ENCODE measurements at places on chromosomes 5 and 9.

- DNase-seq: no peak
Observed at GRCh38 chr9:70994582-70994981, 126.8 kb downstream of the TRPM3 start.

GRCh38 chr5:140249536-140249935, 53.4 kb downstream of the PFDN1 start:
- no peak for DNase-seq

- no peak for DNase-seq
Observed at GRCh38 chr5:154368041-154368800, 77.6 kb upstream of the SAP30L start.

GRCh38 chr9:122347348-122348287, 23.2 kb upstream of the PTGS1 start:
- DNase-seq: no peak

- DNase-seq: no peak
Observed at GRCh38 chr9:37961351-37961750, 57.4 kb upstream of the SLC25A51 start.

- DNase-seq: no peak
Observed at GRCh38 chr5:132438917-132439316, 51.7 kb downstream of the IRF1 start.

- DNase-seq: no peak
Observed at GRCh38 chr9:5871785-5872184, 18.9 kb upstream of the MLANA start.

DNA sequence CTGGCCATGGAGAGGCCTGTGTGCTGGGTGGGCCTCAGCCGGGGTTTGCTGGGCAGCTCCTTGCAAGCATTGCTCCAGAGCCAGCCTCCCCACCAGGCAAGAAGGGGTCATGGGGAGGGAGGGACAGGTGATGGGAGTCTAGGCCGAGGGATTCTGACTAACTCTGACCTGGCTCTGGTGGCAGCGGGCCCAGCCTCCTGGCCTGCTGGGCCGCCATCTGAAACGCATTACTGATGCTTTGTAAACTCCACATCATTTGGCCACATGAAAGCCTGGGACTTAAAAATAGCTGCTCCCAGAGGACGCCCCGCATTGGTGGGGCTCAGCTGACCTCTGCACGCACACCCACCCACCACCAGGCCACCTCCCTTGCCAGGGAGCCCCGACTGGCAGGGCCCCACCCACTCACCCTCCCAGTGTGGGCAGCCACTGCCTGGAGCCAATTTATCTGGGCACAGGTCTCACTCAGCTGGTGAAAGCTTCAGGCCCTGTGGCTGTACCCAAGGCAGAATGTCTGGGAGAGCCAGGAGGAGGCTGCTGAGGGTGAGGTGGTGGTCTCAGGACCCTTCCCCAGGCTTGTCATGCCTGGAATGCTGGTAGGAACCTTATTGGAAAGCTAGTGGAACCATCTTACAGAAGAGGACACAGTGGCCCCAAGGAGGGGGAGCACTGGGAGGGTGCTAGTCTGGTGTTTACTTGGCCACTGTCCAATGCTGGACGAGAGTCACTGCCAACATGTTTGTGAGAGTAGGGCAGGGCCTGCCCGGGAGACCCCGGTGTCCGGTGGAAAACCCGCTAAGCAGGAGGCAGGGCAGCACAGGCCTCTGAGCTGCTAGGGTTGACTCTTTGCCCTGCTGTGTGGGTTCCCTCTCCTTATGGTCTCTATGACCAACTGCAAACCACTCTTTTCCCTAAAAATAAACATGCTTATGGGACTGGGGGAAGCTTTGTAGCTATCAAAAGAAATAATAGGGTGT, 10.8 kb downstream of the TCF7 start:
- no peak for DNase-seq

DNA sequence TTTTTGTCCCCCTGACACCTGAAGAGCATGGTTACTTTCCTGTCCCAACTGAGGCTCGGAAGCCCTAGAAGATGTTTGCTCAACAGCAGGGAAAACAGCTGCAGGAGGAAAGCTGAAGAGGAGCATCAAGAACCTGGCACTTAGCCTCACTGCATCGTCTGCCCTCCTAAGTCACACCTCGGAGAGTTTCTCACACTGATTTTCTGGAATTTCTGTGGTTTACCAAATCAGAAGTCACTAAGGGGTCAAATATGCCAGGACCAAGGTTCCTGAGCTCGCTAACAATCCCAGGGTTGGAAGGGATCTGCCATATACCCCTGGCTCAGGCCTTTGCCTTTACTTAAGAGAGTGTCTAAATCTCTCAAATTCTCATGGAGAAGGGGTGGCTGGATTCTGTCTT, 5.3 kb downstream of the IL12B start:
- no peak for DNase-seq

- DNase-seq: no peak
Observed at GRCh38 chr5:74103131-74104023, 477.4 kb downstream of the ARHGEF28 start.

GRCh38 chr5:12343558-12343957, 439.3 kb upstream of the CTNND2 start:
- no peak for DNase-seq

DNA sequence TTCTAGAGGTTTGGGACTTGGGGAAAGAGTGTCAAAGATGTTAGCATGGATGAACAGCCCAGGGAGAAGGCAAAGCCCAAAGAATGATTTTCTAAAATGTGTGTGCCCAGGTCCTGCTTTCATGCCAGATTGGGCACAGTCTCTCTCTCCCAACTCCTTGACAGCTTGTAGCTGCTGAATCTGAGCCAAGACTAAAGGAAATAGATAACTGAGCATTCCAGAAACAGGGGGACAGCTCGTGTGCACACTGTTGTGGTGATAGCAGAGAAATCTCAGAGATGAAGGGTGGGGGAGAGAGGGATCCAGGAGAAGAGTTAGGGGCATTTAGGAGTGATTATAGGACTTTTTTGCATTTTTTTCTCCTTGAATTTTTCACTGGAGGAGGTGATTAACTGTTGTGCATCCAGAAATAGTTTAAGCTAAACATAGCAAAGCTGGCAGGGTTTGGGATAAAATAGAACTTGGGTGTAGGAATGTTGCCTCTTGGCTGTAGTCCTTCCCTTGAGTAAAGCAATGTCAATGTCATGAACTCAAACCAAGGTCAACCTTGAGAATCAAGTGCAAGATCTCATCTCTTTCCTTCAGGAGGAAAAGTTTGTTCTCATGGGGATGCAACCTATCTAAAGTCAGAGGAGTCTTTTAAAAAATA, 245.9 kb downstream of the SH3GL2 start:
- DNase-seq: no peak

All from stimulated activated CD8-positive, alpha-beta memory T cell treated with anti-CD3 and anti-CD28 coated beads, Interleukin-2, amount 100 ng/mL, for 1 hour (primary cell).